Activated naive CD4-positive, alpha-beta T cell treated with anti-CD3 and anti-CD28 coated beads, Interleukin-2, amount 50 U/mL, for 72 hours (primary cell): ENCODE measurements at places on chromosomes 3 and 15.
A peak's percentile ranks its signal among the peaks of the same experiment; 100 is the strongest.

GRCh38 chr3:52120556-52121463, 33.4 kb downstream of the POC1A start:
- DNase-seq: no peak

DNA sequence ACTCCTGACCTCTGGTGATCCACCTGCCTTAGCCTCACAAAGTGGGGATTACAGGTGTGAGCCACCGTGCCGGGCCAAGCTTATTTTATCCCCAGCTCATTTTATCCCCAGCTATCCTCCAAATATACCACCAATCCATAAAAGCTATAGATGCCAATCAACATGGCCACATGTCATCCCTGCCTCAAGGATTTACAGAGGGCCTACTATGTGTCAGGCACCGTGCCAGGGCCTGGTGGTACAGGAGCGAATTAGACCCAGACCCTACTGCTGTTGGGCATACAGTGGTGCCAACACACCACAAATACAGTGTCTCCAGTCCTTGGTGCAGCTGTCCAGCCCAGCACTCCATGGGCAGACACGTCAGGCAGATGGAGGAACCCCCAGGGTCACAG, 73.4 kb downstream of the SCN5A start:
- no peak for DNase-seq

- no peak for DNase-seq
Measured at GRCh38 chr3:106880206-106880605, 497.0 kb upstream of the CCDC54 start.

GRCh38 chr3:81696090-81696489, 65.4 kb downstream of the GBE1 start:
- no peak for DNase-seq

GRCh38 chr15:83653288-83653638, 660 bp upstream of the ADAMTSL3 start:
- no peak for DNase-seq

DNA sequence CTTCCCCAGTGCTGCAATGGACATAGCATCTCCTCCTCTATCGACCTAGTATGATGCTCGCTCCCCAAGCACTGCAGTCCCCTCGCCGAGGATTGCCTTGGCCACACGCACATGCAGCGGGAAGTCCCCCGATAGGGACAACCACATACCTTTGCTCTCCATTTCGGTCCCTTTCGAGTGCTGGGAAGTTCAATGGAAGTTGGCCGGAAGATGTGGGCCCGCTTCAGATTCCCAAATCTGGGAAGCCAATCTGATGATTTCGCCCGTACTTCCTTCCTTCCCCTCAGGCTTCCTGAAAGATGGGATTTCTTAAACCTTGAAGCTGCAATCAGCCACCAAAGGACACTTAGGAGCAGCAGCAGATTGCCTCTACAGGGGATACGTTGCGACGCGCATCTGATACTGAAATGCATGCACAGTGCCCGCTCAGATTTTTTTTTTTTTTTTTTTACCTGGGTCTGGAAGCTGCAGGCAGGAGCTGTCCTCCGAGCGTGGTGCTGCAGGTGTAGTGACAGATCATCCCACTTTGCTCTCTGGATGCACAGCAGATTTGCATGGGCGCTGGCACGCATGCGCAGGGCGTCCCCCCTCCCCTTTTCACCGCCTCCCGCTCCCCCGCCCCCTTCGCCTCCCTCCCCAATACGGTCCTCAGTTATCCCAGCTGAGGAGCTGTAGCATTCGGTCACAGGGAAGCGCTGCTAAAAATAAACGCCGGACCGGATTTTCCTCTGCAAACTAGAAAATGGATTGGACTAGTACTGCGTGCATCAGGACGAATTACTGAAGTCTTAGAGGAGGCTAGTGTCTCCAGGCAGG, at the start of gene FGF12:
FGF12 (minus strand) TSS at position 510 of the 816 bp plus-strand sequence.
- peak; percentile 2 for DNase-seq

GRCh38 chr3:23085261-23085660, 117.9 kb upstream of the UBE2E2 start:
- DNase-seq: no peak

- no peak for DNase-seq
Measured at GRCh38 chr3:143375698-143376097, 256.1 kb downstream of the CHST2 start.

DNA sequence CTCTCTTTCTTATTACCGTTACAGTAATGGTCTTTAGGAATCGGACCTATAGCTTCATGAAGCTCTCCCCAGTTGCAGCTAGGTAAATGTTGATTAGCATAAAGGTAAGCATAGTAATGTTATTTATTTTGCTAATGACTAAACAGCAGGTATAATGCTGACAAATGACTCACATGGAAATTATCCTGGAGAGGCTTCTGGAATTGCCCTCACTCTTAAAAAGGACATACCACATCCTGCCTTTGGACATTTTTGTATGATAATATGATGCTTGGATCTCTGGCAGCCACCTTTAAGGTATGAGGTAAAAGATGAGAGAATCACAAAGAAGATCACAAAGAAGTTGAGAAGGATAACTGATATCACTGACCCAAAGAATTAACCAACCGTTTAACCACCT, 238.6 kb downstream of the CHL1 start:
- DNase-seq: no peak
